NAMALWA (cell line): ENCODE measurements at places on chromosomes 4 and X.

DNA sequence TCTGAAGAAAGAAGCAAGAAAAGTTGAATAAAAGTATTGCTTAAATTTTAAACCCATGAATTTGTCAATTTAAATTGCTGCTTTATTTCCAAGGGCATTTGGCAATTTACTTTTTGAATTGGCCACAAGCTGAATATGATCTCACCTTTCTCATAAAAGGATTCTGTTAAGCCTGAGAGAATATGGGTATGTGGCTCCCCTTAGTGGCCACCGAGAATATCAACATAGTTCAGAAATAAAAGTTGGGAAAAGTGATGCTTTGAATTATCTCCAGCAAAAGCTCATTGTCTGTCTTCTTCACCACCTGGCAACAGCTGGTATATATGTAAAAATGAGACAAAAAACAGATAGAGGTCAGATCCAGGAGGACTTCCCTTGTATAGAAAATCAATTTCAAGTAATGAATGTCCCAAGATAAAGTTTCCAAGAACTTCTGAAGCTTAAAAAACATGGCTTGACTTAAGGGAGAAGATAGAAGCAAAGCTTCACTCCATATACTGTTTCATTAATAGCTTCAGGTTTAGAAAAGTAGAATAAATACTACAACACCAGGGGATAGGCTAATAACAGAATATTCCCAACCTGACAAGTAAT lies 290.7 kb upstream of the FAM241A start:
- DNase-seq, result peak; percentile 66

DNA sequence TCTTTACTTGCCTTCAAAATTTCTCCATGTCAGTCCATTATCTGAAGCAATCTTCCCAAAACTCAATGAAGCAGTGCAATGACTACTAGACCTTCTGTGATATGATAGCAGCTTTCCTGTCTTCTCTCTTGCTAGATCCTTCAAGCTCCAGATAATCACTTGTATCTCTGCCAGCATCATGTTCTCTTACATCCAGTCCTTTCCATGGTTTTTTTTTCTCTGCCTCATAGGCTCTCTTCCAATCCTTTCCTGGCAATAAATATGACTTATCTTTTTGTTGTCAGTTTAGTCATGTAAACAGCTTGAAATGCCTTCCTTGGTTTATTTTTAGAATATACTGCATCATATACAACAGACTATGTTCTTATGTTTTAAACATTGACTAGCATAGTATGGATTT lies 193.5 kb downstream of the CFAP299 start:
- DNase-seq, result no peak

DNA sequence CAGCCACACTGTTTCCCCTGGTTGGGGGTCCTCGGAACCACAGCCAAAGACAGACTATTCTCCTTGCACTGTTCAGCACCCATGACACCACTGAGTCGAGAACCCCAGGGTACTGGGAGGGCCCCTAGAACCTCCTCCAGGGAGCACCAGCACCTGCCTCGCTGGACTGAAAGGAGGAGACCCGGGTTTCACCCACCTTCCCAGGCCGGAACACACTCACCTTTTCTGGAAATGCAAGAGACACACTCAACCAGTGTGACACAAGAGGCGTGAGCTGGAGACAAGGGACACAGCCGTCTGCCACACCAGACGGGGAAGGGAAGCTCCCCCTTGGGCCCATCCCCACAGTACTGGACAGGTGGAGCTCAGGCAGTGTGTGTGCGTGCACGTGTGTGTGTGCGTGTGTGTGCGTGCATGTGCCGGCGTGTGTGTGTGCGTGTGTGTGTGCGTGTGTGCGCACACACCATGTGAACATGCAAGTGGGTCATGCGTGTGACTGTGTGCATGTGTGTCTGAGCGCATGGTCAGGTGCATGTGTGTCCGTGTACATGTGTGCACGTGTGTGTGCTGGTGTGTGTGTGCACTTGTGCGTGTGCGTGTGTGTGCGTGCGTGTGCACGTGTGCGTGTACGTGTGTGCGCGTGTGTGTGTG lies 128.8 kb upstream of the NKX1-1 start:
- DNase-seq, result no peak

- DNase-seq, result no peak
These were observed 61.7 kb downstream of the MAML3 start for GRCh38 chr4:140092094-140092851.

DNA sequence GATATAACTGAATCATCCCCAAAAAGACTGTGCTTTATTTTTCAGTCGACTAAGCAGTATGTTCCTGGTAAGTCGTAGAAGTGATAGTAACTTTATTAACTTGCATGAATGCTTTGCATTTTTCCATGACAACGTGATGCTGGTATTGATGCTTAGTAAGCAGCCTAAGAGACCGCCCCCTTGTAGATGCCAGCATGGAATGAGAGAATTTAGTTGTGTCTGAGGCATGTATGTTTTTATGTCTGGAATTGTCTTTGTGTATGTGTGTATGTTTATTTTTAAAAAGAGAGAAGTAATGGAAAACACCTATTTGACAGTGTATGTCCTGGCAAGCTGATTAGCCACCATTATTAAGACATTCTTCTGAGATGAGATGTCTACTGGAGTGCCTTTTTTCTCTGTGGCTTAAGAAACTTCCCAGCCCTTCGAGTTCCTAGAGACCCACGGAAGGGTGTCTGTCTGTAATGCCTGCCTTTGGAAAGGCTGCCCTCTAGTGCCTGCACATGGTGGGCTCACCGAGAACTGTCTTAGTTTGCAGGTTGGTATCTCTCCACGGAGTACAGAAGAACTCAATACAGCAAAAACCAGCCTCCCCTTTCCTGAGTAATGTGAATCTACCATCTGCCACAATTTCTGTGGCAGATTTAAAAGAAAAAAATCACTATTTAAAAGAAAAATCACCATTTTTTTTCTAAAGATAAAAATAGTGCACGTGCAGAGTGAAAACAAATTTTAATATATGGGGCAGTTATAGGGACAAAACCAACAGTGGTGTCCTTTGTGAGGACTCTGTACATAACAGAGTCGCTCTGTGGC lies 85.9 kb downstream of the AASDH start:
- DNase-seq, result peak; percentile 86

GRCh38 chr4:91598696-91599095 lies 705.1 kb upstream of the GRID2 start:
- no peak for DNase-seq

DNA sequence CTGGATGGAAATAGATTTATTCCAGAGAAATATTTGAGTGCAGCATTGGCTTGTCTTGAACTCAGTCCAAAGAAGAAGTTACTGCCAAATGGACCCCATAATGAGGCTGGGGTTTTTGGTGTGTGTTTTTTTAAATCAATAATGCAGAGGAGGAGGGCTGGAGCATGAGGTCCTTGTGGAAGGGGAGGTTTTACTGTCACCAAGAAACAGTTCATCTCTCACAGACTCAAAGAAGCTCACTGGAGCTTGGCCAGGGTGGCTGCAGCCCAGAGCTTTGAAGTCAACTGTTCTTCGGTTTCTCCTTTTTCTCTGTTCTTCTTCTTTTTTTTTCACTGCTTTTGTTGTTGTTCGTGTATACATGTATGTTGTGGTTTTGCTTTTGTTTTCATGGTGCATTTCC lies 377.7 kb downstream of the FBXW7 start:
- no peak for DNase-seq

- DNase-seq, result no peak
These were observed 48.0 kb upstream of the HDAC8 start for GRCh38 chrX:72620550-72621145.

DNA sequence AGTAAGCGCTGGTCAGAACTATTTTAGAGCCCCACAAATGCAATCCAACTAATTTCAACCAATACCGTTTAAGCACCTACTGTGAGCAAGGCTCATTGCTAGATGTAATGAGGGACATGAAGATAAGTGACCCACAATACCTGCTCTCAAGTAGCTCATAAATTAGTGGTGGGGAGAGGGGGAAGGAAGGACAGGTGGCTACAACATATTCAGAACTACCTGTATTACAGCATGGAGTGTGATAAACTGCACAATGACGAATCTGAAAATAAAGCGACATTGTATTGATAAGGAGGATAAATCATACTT lies 311.6 kb upstream of the DIAPH2 start:
- no peak for DNase-seq

- peak; percentile 5 for DNase-seq
These were observed 8.8 kb downstream of the ENPEP start for GRCh38 chr4:110484767-110485166.

GRCh38 chr4:105022811-105023667 lies 123.6 kb upstream of the TET2 start:
- DNase-seq, result no peak

- peak; percentile 19 for DNase-seq
These were observed 86.2 kb upstream of the HPRT1 start for GRCh38 chrX:134373736-134374135.

GRCh38 chrX:940691-941090 lies 271.8 kb downstream of the CRLF2 start:
- no peak for DNase-seq

GRCh38 chrX:110852180-110852579 lies 56.6 kb upstream of the CHRDL1 start:
- DNase-seq, result peak; percentile 47

DNA sequence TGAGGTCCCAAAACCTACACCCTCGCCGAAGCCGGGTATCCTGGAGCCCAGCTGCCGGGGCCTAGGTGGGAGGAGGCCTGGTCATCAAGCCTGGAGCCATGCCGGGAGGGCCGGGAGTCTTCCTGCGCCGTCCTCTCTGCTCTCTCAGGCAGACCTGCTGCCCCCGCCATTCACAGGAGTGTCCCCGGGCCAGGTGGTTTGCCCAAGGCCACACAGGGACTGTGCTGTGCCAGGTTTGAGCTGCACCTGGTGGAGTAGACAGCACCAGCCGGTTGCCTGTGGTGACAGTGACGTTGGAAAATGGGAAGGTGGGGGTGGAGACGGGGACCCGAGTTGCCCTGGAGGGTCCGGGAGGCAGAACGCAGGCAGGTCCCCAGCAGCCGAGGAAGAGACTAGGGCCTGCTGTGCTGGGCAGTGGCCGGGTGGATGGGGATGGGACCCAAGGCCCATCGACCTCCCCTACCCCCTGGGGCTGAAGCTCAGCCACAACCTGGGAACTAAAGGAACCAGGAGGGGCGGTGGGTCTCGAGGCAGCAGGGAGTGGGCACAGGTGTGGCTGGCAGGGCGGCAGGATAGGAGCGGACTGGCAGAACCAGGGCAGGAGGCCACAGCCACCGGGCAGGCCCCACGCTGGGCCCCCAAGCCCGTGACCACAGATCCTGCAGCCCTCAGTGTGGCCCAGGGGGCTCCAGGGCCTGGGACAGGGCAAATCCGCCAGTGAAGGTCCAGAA lies 9.5 kb downstream of the DOK7 start:
- DNase-seq, result no peak

GRCh38 chr4:119002476-119002875 lies 113.8 kb downstream of the SYNPO2 start:
- DNase-seq, result no peak

DNA sequence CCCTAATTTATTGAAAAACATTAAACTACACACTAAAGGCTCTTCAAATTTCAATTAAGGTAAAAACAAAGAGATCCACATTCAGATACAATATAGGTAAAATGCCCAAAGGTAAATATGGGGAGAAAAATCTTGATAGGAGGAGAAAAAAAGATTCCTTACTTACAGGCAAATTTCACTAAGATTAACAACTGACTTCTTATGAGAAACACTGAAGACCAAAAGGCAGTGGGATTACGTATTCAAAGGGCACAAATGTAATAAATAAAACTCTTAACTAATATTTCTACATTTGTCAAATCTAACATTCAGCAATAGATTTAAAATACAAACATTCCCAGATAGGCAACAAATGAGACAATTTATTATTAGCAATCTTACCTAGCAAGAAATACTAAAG lies 829.3 kb downstream of the SH3BGRL start:
- no peak for DNase-seq

- no peak for DNase-seq
These were observed 778.7 kb downstream of the CENPC start for GRCh38 chr4:66766557-66766956.

DNA sequence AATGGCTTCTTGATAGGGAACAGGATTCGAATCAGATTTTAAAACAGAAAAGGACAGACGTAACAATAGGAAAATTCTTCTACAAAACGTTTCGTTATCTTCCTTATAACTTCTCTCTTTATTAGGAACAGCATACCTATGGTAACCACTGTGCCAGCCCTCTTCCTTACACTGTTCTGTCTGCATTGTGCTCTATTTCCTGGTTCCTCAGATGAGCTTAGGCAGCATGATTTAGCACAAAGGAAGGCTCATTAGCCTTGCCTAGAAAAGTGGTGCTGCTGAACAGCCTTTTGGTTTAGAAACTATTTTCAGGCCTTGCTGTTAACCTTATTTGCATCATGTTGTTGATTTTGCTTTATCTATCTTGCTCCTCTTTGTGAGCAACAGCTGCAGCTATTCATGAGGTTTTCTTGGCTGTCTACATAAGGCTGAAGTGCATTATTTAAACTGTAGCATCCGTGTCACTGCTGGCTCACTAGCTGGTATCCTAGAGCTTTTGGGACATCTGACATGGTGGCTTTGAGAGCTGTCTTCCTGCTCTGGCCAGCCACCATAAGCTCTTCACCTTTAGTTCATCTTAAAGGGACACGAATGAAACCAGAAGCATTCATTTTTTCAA lies 69.9 kb upstream of the NRK start:
- DNase-seq, result no peak

DNA sequence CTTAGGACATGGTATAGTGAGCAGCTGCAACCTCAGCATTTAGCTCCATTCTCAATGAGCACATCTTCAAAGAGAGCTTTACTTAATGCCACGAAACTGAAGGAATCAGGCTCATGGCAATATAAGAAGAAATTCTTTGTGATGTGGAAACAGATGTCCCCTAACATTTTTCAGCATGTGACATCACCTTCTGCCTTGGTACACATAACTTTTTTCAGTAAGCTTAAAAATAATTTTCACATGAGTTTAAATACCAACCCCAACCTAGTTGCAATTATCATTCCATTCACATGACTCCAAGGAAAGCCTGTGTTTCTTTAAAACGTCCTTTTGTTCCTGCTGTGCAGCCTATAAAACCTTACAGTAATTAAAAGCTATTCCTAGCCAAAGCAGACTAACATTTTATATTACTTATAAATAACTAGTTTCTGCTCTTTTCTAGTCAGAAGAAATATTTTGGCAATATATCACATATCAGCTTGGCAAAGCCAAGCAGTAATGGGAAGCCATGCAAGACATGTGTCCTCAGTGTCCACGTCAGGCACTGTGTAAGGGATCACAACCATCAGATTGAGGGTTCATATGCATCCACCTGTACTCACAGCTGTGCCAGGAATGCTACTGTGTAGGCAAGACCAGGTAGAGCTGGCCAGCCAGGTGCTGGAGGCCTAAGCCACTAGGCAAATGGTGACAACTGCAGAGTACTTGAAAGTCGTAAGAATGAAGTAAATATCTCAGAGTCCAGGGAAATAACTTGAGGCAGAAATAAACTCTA lies 466.6 kb downstream of the INPP4B start:
- no peak for DNase-seq

DNA sequence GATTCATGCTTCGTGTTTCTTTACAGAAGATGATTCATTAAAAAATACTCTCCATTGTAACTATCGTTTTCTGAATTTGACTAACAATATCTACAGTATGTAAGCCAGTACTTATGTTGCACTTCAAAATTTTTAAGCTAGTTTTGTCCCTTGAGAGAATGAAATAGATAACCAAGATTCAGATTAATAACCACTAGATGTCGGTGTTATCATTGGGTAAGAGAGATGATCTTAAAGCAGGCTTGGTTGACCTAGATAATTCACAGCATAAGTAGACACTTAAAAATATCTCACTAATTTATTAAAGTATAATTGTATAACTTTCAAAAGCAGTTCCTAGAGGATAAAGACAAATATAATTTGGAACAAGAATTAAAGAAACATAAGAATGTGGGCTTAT lies 430.9 kb downstream of the C4orf33 start:
- DNase-seq, result peak; percentile 39

- DNase-seq, result no peak
These were observed 21.0 kb downstream of the SMARCAD1 start for GRCh38 chr4:94228493-94229216.
